Nucleus accumbens (tissue), 56 donors: ENCODE measurements at places on chromosomes 2 and 18.

GRCh38 chr2:48792030-48792429 is 36.5 kb upstream of the LHCGR start:
- DNase-seq, result no peak

DNA sequence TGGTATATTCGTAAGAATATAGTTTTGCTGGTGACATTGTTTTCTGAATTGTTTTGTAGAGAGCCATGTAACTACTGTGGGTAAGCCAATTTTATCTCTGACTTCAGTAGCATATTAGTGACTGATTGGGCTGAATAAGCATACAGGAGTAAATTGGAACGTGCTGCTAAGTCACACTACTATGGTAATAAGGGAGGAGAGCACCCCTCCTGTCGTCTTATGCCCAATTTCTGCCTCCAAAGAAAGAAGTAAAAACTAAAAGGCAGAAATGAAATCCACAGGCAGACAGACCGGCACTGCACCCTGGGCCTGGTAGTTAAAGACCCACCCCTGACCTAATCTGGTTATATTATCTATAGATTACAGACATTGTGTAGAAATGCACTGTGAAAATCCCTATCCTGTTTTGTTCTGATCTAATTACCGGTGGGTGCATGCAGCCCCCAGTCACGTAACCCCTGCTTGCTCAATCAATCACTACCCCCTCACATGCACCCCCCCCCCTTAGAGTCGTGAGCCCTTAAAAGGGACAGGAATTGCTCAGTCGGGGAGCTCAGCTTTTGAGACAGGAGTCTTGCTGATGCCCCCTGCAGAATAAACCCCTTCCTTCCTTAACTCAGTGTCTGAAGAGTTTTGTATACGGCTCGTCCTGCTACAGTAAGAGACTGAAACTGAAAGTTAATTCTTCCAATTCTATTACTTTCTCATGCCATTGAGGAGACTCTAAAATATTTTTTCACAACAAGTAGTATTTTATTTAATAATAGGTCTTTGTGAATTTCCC is 167.0 kb downstream of the ZNF804A start:
- no peak for DNase-seq

DNA sequence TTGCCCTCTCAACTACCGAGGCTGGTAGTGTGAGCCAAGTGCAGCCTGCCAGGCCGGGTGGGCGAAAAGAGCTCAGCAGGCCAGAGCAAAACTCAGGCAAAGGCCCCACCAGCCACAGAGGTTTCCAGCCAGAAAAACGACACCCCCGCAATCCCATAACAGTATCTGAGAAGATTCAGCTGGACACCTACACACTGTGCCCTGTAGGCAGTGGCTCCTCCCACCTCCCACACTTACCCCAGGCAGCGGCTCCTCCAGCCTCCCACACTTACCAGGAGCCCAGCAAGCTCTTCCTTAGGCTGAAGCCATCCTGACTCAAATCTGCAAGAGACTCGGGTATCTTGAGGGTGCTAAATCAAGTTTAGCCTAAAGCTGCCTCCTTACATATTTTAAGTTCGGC is 15.6 kb upstream of the TMEM18 start:
- DNase-seq, result no peak

DNA sequence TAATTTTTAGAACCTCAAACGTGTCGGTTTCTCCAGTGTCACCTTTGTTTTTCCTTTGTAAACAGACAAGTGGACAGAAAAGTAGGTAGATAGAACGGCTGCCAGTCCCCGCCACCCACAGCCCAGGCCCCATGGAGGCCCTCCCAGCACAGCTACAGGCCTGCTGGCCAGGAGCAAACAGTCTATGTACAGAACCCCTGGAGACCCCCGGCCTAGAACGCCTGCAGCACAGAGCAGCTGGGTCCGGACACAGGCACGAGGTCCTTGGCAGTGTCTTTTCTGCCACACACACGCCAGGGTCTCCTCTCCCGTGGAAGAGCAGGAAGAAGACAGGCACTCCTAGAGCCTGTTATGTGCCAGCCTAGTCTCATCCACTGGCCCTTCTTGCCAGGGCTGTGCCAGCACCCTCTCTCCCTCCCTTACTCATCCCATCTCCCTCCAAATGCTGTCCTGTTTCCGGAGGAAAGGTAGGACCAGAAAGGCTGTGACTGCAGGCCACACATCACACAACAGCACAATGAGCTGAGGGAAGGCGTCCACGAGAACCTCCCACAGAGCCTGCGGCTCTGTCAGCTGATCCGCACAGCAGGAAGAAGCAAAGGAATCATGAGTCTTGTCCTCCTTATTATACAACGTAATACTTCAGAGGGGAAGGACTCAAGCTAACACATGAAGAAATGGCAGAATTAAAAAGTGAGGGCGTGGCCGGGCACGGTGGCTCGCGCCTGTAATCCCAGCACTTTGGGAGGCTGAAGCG is 7.7 kb downstream of the DTYMK start:
- DNase-seq, result no peak

GRCh38 chr18:50429207-50429948 is 54.5 kb downstream of the SKA1 start:
- no peak for DNase-seq

DNA sequence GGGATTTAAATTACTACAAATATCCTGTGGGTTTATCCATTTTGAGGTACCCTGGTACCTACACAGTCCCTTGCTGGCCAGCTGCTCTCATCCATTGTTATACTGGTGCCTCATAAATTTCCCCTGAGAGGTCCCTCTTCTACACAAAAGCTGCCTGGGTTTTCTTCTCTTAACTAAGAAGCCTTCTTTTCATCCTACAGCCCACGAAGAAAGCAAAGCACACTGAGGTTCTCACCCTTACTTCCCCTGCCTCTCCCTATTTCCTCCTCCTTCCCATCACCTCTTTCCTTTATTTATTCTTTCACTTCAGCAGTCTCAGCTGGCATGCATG is 154.9 kb downstream of the CSRNP3 start:
- no peak for DNase-seq

DNA sequence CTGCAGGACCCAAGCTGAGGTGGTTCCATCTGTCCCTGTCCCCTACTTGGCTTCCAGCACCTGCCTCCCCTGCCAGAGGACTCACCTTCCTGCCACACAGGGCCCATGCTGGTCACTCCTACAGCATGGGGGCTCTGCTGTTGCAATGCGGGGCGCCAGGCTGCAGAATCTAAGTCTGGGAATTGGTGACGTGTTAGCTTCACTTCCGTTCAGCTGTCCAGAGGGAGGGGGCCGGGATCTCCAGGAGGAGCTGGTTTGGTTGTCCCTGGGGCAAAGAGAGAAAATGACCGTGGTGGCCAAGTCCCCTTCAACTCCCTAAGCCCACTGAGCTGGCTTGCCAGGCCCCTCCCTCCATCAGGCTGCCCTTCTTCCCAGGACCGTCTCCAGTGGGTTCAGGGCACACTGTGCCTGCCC is 69.5 kb downstream of the IL1R2 start:
- no peak for DNase-seq

- DNase-seq, result no peak
Observed at GRCh38 chr2:73728043-73728442, 9.1 kb downstream of the TPRKB start.

GRCh38 chr2:139078376-139078775 is 298.2 kb upstream of the NXPH2 start:
- no peak for DNase-seq
